ENCODE measurements at places on chromosomes 1 and 21.
A peak's percentile ranks its signal among the peaks of the same experiment; 100 is the strongest.

DNA sequence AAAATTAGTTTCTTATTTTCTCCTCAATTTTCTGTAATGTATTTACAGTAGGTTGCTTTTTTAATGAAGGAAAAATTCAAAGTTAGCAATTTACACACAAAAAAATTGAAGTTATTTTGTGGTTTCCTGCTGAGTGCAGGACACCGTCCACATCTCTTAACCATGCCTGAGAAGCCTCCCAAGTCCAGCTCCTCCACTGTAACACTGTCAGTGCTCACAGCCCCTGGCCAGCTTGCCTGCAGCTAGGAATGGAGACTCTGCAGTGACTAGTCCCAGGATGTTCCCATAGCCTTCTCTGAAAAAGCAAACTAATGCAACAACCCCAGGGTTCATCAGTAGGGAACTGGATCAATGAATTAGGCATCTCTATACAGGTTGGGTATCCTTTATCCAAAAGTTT lies 3.5 kb downstream of the A3GALT2 start:
- DNase-seq, result no peak

DNA sequence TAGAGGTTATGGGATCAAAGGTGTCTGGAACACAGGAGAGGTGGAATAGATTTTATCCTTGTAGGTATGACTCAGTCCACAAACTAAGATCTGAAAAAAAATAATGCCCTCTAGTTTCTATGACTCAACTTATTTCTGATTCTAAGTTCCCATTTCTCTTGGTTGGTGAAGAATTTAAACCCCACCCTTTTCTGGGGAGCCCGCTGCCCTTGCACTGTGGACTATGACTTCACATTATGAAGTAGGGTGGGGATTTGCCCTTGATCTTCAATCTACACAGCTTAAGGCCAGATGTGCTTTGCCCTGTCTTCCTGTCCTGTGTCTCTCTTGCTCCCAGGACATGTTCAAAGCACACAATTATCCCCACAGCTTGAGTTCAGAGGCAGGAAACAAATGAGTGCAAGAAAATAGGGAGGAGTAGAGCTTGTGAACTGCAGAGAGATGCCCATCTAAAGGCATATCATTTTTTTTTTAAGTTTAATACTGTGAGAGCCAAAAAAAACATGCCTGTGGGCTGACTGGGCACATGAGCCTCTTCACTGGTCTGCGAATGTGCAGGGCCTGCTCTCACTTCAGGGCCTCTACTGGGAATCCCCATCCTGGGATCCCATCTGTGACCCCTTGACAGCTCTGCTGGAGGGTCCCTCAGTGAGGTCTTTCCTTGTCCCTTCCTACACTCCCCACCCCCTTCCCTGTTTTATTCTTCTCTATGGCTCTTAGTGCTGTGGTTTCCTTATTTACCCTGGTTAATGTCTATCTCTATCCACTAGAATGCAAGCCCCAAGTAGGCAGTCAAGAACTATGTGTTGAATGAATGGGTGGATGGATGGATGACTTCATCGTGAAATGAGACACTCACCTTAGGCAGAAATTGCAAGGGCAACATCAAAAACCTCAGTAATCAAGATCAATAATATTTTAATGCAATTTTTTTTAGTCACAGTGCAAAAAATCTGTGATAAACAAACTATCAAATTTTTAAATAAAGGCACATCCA lies 61.5 kb downstream of the CD58 start:
- DNase-seq, result peak; percentile 86

DNA sequence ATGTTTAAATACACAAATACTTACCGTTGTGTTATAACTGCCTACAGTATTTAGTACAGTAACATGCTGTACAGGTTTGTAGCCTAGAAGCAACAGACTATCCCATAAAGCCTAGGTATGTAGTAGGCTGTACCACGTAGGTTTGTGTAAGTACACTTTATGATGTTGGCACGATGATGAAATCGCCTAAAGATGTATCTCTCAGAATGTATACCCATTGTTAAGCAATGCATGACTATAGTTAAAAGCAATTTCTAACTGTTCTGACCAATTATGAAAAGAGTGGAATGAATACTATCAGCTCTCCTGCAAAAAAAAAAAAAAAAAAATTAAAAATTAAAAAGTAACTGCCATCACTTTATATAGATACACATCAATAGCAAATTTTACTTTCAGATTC lies 11.4 kb downstream of the HP1BP3 start:
- no peak for DNase-seq

DNA sequence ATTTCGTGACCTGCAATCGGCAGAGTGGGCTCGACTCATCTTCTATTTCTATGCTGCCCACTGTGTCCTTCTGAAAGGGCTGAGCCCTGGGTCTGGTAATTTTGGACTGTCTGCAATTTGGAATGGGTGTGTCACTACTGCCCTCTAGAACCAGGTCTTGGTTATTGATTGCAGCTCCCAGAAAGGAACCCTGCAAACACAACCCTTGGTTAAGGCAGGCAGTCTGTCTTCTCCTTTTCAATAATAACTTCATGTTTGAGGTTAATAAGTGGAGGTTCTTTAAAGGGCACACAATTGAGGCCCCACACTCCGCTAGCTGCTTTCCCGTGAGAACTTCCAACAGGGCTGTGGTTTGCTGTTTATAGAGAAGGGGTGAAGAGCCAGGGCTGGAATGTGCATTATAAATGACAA lies 79.9 kb upstream of the LYST start:
- DNase-seq, result no peak

DNA sequence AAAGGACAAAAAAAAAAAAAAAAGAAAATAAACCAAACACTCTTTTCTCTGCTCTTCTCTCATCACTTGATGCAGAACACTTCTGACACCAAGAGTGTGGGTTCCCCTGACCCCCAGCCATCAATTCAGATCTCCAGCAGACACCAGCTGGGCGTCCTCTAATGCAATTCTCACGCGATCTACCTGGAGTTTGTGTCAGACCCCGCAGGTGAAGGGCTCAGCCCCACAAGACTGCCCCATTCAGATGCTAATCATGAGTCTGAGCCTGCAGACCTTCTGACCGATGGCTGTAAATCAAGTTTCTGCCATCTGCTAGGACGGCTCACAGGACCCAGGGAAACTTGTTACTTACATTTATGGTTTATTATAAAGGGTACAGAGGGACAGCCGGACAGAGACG lies 133.6 kb upstream of the C1orf174 start:
- no peak for DNase-seq

DNA sequence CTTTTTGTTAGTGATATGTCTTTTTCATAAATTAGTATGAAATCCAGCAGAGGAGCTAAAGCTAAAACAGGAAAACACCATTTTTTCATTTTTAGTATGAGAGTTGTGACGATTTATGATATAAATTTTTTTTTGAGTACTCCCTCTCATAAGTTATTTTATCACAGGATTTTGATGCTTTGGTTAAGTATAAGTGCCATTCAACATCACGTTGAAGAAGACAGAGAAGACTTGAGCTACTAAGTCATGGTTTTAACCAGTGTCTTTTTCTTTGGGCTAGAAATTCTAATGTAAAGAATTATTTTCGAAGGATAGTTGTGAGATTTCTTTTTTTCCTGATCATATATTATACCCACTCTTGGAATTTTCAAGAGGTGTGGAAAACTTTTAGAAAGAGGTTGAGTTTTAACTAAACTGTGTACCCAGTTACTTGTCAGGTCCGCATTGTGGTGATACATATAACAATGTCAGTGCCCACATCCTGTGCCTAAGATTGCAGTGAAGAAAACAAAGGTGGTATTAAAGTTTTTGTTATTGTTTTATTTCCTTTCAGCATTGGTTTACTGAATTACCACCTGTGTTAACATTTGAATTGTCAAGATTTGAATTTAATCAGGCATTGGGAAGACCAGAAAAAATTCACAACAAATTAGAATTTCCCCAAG lies 93.8 kb downstream of the USP25 start:
- no peak for DNase-seq

GRCh38 chr21:15190837-15191236 lies 126.0 kb upstream of the NRIP1 start:
- DNase-seq, result no peak

DNA sequence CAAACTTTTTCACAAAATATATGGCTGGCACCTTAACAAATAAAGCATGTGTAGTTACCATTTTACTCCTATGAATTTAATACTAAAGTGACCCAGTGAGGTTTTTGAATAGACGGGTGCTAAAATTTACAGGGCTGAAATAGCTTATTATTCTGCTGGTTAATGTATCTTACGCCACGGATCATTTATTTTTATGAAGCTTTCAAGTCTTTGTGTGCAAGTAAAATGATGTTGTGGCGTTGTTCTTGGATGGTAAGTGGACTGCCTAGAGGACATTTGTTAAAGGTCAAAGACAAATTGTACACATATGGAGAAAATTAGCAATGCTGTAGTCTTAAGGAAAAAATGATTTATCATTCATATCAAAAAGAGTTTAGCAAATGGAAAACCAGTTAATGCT lies 22.8 kb downstream of the INSL5 start:
- DNase-seq, result no peak

GRCh38 chr1:225919906-225920305 lies 4.1 kb downstream of the PYCR2 start:
- peak; percentile 94 for DNase-seq

All from epithelial cell of esophagus (primary cell).